ENCODE measurements at places on chromosomes 7 and 10.
A peak's percentile ranks its signal among the peaks of the same experiment; 100 is the strongest.

GRCh38 chr7:120171406-120171805 is 101.6 kb upstream of the KCND2 start:
- no peak for DNase-seq

- no peak for DNase-seq
Observed at GRCh38 chr10:2680821-2681220, 386.5 kb upstream of the PFKP start.

DNA sequence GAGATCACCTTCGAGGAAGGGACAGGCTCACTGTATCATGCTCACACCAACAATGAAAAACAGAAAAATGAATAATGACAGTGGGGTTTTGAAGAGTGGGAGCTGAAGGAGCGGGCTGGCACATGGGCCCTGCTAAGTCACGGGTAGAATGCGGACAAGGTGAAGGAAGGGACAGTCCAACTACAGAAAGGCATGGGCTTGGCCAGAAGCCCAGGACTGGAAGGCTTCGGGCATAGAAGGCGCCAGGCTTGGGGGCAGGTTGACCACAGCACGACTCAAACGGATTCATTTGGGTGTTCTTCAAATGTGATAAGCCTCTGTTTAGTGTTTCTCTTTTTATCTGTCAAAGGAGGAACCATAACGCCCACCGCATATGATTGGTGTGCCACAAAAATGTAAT is 509.5 kb downstream of the CCSER2 start:
- no peak for DNase-seq

DNA sequence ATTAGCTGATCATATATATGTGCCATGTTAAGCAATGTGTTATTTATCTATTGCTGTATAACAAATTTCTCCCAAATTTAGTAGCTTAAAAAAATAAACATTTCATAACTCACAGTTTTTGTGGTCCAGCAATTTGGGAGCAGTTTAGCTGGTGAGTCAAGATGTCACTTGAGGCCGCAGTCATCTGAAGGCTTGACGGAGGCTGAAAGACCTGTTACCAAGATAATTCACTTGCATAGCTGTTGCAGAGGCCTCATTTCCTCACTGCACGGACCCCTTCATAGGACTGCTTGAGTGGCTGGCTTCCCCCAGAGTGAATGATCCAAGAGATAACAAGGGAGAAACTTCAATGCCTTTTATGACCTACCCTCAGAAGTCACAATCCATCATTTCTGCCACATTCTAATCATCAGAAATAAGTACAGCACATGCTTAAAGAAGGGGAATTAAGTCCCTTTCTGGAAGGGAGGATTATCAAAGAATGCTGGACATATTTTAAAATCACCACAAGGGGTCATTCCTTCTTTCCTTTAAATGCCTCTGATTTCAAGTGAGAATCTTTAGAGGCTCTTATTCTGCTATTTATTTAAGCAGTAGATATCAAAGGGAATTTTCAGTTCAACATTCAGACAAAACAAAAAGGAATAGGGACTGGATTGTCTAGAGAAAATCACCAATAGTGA is 10.5 kb upstream of the SRPK2 start:
- DNase-seq, result no peak

DNA sequence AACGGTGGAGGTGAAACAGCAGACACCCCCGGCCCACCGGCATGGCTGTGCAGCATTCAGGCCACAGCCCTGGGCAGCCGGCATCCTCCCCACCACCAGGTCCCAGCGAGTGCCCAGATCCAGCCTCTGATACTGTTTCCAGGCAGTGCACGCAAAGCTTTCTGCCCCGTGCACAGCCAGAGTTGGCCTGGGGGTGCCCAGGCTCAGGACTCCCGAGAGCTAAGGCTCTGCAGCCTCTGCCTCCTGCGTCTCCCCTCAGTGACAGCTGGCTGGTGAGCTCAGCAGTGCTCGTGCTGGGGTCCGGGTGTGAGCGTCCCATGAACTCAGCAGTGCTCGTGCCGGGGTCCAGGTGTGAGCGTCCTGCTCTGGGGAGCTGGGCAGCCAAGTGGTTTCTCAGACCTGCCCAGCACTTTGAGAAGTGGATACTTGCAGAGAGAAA is 65.4 kb downstream of the CFAP46 start:
- DNase-seq, result no peak

- no peak for DNase-seq
Observed at GRCh38 chr7:81584667-81585066, 185.2 kb downstream of the HGF start.

DNA sequence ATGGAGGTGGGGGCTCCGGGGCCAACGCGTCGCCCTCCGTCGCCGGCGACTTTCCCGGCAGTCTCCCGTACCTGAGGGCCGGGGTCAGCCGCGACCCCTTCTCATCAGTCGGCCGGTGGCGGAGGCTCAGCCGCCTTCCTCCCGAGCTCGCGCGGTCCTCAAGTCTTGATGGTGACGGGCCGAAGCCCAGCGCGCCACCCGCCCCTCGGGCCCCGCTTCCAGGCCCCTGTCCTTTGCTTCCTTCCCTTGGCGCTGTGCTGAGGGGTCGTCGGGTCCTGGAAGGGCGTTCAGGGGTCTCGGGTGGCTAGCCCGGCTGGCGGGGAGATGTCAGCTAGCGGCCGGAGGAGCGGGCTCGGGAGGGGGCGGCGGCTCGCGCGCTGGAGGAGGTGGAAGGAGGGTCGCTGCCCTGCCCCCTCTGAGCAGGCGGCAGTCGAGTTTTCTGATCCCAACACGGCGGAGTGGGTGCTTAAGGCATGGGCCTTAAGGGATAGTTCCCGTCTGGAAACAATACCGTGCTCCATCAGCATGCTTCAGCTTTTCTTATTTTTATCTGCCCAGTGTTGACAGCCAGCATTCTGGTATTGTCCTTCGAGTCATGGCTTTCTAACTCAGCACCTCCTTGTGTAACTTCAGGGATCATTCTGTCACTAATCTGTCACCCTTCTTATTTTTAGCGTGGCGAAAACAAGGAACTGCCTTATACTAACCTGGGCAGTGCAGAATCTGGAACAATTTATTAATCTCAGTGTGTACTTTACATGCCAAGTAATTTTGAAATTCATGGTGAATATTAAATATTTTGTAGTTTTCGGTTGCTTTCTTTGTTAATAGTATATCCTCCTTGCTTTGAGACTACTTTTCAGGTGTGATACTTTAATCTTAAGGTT is 748 bp downstream of the PHTF2 start:
- peak; percentile 17 for DNase-seq

DNA sequence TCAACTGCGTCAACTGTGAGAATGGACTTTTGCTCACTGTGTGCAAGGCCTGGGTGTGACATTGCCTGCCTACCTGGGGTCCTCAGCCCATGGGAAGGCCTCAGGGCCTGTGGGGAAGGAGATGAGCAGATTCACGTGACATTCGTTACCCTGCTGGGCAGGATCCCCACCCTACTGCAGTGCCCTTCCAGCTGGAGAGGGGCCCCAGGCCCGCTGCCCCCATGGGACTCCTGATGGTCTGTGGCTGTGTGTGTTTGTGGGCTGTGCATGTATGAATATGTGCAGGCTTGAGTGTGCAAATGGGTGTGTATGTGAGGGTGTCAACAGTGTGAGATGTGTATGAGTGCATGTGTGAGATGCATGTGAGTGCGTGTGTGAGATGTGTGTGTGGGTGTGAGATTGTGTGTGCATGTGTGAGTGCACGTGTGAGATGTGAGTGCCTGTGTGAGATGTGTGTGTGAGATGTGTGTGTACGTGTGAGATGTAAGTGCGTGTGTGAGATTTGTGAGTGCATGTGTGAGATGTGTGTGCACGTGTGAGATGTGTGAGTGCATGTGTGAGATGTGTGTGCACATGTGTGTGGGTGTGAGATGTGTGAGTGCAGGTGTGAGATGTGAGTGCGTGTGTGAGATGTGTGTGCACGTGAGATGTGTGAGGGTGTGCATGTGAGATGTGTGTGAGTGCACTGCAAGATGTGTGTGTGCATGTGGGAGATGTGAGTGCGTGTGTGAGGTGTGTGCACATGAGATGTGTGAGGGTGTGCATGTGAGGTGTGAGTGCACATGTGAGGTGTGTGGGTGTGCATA is 29.7 kb downstream of the PPIF start:
- no peak for DNase-seq

GRCh38 chr7:76057103-76057812 is 9.4 kb downstream of the MDH2 start:
- no peak for DNase-seq

DNA sequence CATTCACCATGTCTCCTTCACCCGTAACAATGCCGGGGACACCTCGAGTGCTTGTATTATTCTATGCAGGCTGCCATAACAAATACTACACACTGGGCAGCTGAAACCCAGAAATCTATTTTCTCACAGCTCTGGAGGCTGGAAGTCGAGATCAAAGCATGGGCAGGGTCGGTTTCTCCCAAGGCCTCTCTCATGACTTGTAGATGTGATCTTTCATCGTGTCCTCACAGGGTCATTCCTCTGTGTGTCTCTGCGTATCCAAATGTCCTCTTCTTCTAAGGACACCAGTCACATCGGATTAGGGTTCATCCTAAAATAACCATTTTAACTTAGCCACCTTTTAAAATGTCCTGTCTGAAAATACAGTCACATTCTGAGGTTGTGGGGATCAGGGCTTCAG is 303.5 kb downstream of the KLF6 start:
- no peak for DNase-seq

DNA sequence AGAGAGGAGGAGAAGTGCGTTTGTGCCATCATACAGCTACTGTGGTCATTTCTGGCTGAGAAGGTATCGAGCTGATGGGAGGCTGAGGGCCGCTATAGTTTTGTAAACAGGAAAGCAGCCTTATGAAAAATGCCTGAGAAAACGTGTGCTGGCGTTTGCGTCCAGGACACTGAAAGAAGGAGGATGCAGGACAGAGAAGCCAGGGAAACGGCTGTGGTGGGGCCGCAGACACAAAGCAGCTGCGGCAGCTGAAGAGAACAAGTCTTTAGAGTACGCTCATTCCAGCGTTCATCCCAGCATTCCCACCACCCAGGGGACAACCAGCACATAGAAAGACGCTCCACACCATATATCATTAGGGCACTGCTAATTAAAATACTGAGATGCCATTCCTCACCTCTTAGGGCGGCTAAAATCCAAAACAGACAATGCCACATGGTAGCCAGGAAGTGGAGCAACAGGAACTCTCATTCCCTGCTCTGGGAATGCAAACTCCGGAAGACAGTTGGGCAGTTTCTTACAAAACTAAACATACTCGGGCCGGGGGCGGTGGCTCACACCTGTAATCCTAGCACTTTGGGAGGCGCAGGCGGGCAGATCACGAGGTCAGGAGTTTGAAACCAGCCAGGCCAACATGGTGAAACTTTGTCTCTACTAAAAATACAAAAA is 18.4 kb downstream of the GNA12 start:
- no peak for DNase-seq

GRCh38 chr10:89228146-89228545 is 21.0 kb upstream of the CH25H start:
- no peak for DNase-seq

GRCh38 chr10:128098631-128099030 is 27.6 kb downstream of the MKI67 start:
- no peak for DNase-seq

GRCh38 chr10:58554316-58554715 is 41.6 kb downstream of the BICC1 start:
- DNase-seq, result no peak

DNA sequence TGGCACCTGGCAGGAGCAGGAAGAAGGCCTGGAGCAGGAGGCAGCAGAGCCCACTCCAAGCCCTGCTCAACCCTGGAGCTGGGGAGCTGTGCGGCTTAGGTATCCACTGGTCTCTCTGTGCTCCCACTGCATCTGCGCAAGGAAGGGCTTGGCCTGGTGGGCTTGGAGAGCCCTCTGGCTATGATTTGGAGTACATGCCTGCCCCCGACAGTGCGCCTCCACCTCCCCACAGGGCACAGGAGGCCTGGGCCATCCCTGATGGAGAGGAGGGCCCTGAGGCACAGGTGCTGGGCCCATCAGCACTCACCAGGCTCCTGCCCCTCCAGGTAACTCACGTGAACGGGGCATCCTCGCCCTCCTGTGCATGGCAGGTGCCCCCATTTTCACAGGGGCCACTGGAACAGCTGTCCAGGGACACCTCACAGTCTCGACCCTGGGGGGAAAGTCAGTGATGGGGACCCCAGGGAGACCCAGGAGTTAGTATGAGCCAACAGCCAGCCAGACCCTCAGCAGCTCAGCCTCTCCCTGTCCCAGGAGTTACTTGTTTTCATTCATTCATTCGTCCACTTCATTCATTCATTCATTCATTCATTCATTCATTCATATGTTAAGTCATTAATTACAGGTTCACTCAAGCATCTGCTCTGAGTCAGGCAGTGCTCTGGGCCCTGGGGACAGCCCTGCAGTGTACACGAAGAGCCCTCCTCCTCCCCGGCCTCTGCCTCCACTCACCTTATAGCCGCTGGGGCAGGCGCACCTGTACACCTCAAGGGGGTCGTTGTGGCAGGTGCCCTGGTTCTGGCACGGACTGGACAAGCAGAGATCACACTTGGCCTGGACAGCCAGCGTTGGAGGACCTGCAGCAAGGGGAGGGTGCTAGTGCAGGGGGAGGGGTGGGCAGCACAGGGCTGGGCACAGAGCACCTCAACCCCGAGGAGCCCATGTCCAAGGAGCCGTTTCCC is 167.2 kb downstream of the SLIT1 start:
- no peak for DNase-seq

DNA sequence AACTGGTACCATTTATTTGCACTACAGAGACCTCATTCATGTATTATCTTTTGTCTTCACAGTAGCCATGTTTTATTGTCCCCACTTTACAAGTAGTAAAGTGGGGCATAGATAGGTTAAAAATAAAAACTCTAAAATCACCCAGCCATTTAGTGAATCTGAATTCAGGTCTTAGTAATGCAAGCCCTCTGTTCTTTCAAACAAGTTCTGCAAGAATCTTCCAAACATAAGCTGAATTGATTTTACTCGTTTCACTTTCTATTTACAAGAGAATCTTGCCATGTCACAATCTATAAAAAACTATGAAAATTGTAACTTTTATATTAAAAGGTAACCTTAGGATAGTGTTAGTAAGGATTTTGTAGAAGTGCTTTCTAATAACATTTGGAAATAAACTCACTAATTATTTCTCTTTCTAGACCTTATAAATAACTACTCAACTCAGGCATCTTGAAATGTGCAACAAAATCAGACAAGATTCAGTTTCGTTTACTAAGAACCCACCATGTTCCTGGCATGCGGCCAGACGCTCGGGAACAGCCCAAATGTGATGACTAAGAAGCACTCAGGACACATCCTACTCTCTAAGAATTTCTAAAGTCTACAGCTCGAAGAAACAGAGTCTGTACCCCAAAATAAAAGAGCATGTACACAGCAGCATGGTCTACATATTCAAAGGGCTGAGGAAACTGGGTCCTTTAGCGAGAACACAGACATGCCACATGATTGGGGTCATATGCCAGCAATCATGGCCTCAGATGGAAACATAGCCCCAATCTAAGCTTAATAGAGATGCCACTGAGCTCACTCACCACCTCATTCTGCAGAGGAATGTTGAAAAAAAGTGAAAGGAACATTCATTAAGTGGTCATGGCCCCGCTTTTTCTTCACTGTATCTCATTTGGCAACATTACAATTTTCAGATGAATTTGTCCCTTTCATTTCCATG is 167.6 kb downstream of the AMPH start:
- DNase-seq, result peak; percentile 29

Data from T1000 (cell line).